ENCODE measurements at places on chromosomes 1 and 21.
A peak's percentile ranks its signal among the peaks of the same experiment; 100 is the strongest.

GRCh38 chr1:12048372-12048771 lies 14.7 kb upstream of the TNFRSF8 start:
- no peak for DNase-seq

DNA sequence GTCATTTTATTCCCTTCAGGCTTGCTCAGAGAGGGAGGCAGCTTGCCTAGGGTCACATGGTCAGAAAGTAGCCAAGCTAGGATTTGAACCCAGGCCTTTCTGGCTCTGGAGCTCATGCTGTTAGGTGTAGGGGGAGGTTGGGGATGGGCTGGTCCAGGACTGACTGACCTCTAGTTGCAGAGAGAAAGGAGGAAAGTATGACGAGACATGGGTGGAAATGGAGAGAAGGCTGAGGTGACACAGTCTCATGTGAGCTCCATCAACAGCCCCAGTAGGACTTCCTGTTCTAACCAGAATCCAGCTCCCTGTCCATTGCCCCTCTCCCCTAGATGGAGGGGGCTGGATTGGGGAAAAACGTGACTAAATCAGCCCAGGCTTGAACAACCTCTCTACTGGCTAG lies 15.5 kb upstream of the SYNC start:
- DNase-seq, result no peak

DNA sequence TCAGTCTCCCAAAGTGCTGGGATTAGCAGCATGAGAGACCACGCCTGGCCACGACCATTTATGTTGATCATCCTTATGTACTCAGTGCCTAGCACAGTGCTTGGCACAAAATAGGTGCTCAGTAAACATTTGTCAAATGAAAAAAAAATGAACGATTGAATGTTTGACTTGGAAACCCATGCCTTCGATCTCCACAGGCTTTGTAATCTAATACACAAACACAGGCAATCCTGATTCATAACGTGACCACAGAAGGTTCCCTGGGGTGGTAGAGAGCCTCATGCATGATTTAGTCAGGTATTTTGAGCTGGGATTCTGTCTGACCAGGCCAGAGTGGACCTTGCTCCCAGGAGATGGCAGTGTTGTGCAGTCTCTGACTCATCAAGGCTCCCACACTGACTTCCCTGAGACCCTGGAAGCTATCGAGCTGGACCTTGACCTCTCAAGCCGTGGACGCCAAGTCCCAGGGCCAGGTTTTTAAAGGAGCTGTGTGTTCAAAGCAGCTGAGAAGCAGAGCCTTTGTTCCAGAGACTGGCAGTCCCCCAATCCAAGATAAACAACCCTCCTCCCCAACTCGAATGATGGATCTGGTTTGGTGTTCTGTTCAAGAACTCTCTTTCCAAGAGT lies 81.1 kb downstream of the PGM1 start:
- no peak for DNase-seq

DNA sequence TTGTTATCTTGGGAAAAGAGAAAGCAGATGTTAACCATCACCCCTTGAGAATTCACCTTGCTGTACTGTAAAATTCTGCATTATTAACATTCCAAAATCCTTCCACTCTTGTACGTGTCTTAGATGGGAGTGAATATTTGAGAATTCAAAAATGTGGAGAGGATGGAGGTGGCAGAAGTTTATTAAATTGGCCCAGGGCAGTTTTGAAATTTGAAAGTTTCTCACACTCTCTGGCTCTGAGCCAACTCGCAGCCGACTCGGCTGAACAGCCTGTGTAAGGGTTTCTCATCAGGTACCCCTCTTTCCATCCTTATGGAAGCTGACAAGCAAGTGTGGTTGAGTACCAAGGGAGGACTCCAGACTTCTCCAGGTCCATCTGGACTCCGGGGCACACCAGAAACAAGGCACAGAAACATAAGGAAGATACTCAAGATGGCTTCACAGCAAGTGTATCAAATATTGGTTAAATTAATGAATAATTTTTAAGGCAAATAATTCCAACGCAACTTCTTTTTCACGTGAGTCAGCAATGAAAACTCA lies 45.1 kb downstream of the RRAGC start:
- DNase-seq, result no peak

- no peak for DNase-seq
Measured at GRCh38 chr1:94395231-94395630, 23.0 kb upstream of the ABCD3 start.

DNA sequence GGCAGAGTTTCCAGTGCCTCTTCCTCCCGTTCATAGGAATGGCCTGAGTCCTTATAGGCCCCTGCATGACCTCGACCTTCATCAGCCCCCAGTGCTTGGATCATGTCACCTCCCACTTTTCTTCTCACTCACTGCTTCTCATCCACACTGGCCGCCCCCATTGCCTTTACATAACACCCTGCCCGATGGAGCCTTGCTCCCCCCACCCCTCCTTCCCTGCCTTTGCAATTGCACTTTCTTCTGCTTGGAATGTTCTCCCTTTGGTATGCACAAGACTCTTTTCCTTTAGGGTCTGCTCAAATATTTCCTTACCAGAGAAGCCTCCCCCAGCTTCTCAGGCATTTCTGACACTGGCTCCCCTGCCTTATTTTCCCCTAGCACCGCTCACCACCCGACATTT lies 125.2 kb upstream of the KCNJ6 start:
- DNase-seq, result no peak

GRCh38 chr1:168057355-168057754 lies 79.4 kb downstream of the GPR161 start:
- no peak for DNase-seq

DNA sequence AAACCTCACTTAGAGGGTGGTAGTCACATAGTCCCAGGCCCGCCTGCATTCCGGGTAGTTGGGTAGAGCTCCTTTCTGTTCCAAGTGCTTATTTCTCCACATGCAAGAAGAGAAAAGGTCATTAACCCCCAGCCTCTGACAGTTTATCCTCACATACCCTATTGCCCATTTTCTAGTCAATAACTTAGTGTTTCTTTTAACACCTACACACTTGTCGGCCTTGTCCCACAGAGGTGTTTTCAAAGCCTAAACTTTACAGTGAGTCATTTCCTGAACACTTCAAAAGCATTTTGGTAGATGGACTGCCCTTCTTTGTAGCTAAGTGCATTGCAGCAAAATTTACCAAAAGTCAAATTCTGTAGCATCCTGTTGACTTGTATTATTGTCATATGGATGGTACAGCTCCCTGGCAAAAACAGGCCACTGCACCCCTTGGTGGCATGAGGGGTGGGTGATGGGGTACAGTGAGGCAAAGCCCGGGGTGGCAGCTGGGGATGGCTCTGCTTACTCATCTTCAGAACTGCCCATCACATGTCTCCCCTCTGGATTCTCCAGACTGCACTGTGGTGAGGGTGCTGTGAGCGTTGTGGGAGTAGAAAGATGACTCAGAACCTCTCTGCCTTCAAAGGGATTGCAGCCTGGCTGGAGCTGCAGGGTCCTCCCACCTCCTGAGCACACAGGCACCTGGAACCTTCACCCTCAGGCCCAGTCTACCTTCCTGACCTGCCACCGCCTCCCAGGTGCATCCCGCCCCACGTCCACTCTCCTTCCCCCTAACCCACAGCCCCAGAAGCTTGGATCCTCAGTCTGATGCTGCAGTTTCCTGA lies 45.8 kb upstream of the DMRTB1 start:
- peak; percentile 52 for DNase-seq

DNA sequence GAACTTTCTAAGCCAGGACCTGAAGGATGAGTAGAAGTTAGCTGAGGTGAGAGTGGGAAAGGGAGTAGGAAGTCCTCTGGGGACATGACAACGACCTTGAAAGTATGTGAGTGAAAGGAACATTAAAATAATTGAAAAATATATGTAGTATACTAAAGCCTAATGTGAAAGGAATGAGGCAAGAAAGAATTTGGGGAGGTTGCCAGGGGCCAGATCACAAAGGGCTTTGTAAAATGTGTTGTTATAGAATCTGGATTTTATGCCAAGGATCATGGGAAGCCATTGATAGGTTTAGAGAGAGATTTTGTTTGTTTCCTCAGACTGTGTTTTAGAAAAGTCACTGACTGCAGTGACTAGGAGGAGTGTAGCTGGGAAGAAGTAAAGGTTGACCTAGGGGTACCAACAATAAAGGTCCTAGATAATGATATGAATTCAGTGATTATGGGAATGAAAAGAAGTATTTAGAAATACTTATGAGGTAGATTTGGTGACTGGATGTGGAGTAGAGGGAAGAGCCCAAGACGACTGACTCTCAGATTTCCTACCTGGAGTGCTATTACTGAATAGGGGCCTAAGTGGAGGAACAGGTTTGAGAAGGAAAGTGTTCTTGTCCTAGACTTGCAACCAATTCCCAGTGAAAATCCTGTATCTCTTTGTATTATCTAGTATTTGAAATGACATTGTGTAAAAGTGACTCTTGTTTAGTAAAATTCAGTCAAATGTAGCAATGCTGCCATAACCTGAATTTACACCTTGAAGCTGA lies 179.8 kb downstream of the PHTF1 start:
- no peak for DNase-seq

GRCh38 chr1:240533154-240533780 lies 78.7 kb downstream of the GREM2 start:
- DNase-seq, result no peak

GRCh38 chr1:18646786-18647410 lies 16.3 kb downstream of the PAX7 start:
- DNase-seq, result no peak

- no peak for DNase-seq
Measured at GRCh38 chr1:170530972-170531757, 801 bp upstream of the GORAB start.

DNA sequence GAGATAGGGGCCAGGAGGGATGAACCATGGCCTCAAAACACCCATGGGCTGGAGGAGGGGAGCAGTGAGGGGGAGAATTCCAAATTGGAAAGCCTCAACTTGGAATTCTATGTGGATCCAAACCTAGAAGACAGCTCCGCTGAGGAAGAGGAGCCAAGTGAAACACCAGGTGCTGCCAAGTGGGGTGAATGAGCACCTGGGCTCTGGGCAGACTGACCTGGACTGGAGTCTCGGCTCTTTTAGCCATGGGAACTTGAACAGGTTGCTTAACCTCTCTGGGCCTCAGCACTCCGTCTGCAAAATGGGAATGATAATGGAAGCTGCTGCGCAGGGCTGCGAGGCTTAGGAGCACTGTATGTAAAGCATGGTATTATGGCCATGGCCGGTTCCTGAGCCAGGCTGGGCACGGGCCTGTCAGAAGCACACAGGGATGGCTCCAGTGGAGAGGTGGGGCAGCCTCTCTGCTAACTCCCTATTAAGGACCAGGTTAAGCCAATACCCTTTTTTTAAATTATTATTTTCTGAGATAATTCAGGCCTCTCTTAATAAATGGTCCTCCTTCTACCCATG lies 81.5 kb downstream of the SYT2 start:
- no peak for DNase-seq

- no peak for DNase-seq
Measured at GRCh38 chr1:81915937-81916336, 115.2 kb downstream of the ADGRL2 start.

DNA sequence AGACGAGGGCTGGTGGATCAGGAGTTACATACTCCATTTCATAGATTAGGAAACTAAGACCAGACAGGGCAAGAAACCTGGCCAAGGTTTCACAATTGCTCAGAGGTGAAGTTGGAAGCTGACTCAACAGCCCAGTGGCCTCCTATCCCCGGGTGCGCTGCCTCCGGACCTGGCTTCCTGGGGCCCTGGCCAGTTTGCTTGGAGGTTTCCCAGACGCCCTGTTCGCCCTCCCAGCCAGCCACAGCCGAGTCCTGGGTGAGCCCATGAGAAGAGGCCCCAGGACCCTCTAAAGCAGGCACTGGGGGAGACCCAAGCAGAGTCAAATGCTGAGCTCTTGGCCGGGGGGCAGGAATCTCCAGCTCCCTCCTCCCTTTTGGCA lies 180.1 kb downstream of the ZBTB18 start:
- no peak for DNase-seq

GRCh38 chr1:59768792-59769735 lies 45.7 kb upstream of the HOOK1 start:
- DNase-seq, result no peak

DNA sequence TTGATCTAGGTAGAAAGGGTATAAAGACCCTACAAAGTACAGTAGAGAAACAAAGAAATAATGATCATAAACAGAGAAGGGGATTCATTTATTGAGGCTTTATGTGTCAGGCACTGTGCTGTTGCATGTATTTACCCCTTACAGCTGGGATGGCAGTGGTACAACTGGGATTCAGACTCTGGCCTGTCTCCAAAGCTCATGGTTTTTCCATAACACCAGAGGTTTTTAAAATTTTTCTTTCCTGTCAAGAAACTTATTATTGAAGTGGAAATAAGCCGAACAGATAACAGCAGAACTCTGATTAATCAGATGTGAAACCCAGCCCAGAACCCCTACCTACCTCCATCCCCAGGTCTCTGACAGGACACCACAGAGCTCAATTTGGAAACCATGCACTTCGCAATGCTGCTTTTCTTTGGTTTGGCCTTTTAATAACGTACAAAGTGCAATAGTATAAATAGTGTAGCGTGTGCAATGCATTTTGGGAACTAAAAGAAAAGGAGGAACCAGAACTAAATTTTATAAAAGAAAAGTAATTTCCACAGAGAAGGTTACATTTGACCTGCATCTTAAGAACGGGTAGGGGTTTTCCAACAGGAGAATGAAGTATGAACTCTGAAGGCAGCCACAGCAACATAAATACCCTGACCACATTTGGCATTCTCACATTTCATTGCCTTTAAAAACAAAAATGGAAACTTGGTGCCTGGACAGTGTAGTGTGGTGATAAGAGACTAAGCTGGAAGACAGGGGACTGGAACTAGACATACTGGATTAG lies 92.0 kb upstream of the S1PR1 start:
- no peak for DNase-seq

- no peak for DNase-seq
Measured at GRCh38 chr1:218813237-218813636, 360.4 kb upstream of the LYPLAL1 start.

- no peak for DNase-seq
Measured at GRCh38 chr1:195717651-195718050, 890.6 kb downstream of the KCNT2 start.

DNA sequence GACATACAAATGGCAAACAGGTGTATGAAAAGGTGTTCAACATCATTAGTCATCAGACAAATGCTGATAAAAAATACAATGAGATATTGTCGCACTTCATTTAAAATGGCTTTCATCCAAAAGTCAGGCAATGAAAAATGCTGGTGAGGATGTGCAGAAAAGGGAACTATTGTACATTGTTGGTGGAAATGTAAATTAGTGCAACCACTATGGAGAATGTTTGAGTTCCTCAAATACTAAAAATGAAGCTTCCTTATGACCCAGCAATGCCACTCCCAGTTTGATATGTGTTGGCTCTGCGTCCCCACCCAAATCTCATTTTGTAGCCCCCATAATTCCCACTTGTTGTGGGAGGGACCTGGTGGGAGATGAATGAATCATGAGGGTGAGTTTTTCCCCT lies 309.7 kb upstream of the ZRANB2 start:
- no peak for DNase-seq

DNA sequence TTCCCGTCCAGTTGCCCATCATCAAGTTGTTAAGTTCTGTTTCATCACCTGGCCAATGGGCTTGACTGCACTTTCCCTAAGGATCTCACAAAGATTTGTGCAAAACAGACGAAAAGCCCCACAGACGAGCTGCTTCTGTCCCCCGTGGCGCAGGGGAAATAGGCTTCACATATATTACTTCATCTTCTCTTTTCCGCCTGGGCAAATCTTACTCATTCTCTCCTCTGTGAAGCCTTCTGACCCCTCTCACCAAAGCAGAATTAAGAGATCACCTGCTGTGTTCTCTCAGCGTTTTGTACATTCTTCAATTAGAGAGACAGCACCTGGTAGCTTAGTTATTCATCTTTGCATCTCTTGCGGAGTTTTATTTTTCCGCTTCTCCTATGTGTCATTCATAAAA lies 129.8 kb downstream of the IGSF21 start:
- DNase-seq, result no peak

- no peak for DNase-seq
Measured at GRCh38 chr1:248670003-248670402, 14.7 kb upstream of the OR2T27 start.

GRCh38 chr1:36481091-36481490 lies 1.6 kb downstream of the CSF3R start:
- no peak for DNase-seq

All from T-helper 22 cell (primary cell).